ENCODE measurements at places on chromosomes 1 and 21.

- no peak for DNase-seq
Observed at GRCh38 chr1:42211224-42211623, 46.7 kb upstream of the GUCA2A start.

GRCh38 chr1:225763716-225764548 lies 13.7 kb upstream of the SRP9 start:
- DNase-seq: no peak

DNA sequence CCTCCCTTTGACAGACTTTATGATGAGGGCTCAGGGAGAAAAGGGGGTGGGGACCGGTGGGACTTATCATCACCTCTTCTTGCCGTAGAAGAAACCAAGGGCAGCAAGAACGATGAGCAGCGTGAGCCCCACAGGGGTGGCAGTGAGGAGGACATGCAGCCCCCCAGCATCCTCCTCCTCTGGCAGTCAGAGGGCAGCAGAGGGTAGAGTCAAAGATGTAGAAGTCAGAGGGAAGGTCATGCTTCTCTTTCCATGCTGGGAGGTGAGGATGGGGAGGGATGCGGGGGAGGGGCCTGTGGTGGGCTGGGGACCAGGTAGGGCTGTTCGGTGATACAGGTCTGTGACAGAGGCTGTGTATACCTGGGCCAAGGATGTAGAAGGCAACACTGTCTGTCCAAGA lies 14.8 kb downstream of the INSRR start:
- no peak for DNase-seq

DNA sequence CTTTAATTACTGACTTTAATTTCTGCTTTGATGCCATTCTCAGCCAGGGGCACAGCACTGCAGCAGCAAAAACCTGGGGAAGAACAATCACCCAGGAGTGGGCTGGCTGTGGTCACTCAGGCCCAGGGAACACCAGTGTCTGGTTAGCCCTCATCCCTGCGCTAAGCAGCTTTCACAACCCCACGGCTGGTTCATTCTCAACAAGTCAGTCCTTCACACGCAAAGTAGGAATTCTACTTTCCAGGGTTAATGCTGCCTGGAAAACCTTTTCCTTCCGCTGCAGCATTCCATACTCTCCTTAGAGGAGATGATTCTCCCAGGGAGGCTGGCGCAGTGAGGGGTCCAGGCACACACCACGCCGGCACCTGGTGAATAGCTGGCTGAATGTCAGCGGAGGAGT lies 24.3 kb upstream of the KCNE1 start:
- no peak for DNase-seq

DNA sequence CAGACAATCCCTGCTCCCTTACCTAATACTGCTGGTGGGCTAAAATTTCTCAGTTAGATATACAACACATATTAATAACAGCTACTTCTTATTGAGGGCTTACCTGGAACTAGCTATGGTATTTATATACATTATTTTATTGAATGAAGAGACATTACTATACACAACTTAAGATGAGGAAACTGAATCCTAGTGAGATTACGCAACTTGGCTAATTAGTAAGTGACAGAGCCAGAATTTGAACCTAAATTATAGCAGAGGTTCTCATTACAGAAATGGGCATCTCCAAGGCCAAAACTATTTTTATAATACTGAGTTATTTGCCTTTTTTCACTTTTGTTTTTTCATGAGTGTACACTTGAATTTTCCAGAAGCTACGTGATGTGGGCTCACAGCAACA lies 44.5 kb upstream of the SMYD2 start:
- no peak for DNase-seq

All from activated gamma-delta T cell treated with Interleukin-2 at 50 U/mL for 16 hours (primary cell).